Type B pancreatic cell (in vitro differentiated cells): ENCODE measurements at places on chromosomes 6 and 20. TPM values are rescaled to one million over a fixed set of nuclear protein-coding genes. Genes with fewer than 3 reads are reported as not detected.

DNA sequence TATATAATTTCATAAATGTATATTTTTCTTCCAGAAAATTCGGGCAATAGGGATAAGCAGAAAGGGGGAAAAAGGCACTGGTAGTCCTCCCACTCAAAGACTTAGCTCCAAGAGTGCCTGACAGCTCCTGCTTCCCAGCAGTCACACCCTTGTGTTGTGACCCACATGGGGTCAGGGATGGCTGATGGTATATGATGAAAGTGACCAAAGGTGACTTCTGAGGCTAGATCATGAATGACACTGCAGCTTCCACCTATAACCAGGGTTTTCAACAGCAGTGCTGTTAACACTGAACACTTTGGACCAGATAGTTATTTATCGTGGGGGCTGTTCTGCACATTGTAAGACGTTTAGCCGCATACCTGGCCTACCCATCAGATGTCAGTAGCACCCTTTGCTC is 22.3 kb downstream of the FAM50B start:
- no peak overlapping the region for H3K4me3 ChIP-seq
- no peaks in the 10 kb centered on the region for H3K36me3 ChIP-seq
- peaks cover 19% of the 10 kb centered on the region for H3K4me1 ChIP-seq

DNA sequence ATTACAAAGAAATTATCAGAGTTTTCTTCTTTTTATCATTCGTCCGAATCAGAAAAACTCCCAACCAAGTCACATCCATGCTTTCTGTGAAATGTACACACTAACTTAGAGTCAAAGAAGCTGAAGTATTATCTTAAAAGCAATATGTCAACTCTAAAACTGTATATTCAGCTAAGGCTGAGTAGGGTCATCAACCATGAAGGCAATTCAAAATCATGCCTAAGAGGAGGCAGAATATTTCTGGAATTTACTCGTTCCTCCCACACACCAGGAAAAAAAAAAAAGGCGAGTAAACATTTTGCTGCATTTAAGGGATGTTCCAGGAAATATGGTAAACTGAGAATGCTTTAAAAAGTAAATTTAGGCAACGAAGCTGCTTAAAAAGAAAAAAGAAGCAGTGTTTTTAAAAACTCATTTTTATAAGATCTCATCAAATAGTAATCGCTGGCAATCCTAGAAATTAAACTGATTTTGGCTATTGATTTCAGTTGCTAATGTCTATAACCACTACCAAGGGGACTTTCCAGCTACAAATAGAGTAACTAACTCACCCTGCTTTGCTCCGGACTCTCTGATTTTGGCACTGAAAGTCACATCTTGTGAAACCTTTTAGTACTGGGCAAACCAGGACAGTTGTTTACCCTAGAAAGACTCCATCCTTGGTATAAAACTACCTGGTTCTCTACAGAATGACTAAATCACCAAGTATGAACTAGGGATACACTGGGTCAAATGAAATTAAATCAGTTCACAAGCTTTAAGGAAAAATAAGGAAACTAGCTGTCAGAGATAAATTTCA is 82.8 kb downstream of the MBOAT1 start:
- peaks cover 15% of the 10 kb centered on the region for H3K4me1 ChIP-seq
- H3K27ac ChIP-seq = no peak overlapping the region
- DNase-seq = no peak
- peaks cover 22% of the 10 kb centered on the region for H3K36me3 ChIP-seq

PPIL6 gene
- 3.4 and 6.1 TPM in 2 replicates for total RNA-seq

GRCh38 chr6:165804331-165805066 is 141.5 kb upstream of the PDE10A start:
- peak overlapping the region; percentile 82 for H3K4me3 ChIP-seq
- H3K4me1 ChIP-seq = peaks cover 16% of the 10 kb centered on the region
- DNase-seq = no peak
- H3K36me3 ChIP-seq = peaks cover 4% of the 10 kb centered on the region
- no peak overlapping the region for H3K27ac ChIP-seq

MOG gene
- total RNA-seq = not detected in 2 replicates

DNA sequence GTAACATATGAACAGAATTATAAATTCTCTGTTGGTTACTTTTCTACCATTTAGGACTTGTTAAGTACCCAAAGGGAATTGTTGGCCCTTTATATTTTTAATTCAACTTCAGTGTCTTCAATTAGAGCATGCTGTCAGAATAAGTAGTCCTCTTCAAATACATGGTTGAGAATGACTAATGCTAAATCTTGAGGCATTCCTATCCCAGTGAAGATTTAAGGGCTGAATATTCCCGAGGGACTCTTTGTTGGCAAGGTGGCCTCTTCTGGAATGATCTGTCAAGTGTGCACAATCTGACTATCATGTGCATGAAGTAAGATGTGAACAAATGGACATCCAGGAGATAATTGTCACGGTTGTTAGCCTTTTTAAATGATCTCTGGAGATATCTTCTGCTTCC is 421.7 kb downstream of the BMP2 start:
- no peaks in the 10 kb centered on the region for H3K36me3 ChIP-seq
- H3K27ac ChIP-seq = no peak overlapping the region
- DNase-seq = no peak
- no peak overlapping the region for H3K4me3 ChIP-seq
- no peaks in the 10 kb centered on the region for H3K4me1 ChIP-seq
- H3K27me3 ChIP-seq = peaks cover 4% of the 10 kb centered on the region

- no peaks in the 10 kb centered on the region for H3K36me3 ChIP-seq
- H3K4me3 ChIP-seq = no peak overlapping the region
- peaks cover 18% of the 10 kb centered on the region for H3K4me1 ChIP-seq
- no peak overlapping the region for H3K27ac ChIP-seq
- H3K27me3 ChIP-seq = peaks cover 8% of the 10 kb centered on the region
Observed at GRCh38 chr20:39268981-39269461, 306.9 kb downstream of the DHX35 start.

HSD17B8 gene
- 13.9 and 15.7 TPM in 2 replicates for total RNA-seq

DNA sequence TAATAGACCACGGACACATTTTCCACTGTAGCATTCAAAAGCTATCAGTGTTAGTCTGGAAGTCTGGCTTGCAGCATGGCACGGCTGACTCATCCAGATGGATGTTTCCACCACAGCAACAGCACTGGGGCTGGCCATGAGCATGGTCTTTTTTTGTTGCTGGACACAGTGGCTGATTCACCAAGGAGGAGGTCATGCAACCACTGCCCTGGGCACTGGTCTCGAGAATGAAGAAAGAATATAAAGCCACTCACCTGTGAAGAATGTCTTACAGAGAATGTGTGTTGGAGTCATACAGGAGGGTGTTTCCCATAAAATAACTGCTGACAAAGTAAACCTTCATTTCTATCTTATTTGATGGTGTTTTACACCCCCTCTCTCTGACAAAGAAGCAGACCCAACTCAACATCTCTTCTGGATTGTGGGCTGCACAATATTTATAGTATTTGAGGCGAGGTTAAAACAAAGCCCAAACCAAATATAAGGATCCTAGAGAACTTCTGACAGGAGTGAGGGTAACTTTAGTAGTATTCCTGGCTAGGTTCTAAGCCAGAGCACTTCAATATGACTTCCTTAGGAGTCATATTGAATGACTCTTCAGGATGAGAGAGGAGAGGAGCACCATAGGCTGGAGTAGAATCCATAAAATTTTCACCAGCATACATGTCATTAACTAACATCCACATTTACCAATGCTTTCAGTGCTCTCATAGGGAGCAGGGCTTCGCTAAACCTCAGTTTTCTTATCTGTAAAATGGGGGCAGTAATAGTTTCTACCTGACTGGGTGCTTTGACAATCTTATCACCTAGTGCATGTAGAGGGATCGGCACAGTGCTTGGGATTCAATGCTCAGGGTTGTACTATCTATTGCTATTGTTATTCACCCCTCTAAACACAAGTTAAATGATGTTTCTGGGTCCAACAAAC is 121.4 kb downstream of the KIF13A start:
- peak overlapping the region; percentile 93 for H3K27ac ChIP-seq
- peak overlapping the region; percentile 43 for H3K4me3 ChIP-seq
- DNase-seq = no peak
- peaks cover 43% of the 10 kb centered on the region for H3K4me1 ChIP-seq
- peaks cover 4% of the 10 kb centered on the region for H3K36me3 ChIP-seq

RIPPLY2 gene
- total RNA-seq = 1.6 and 1.8 TPM in 2 replicates

- DNase-seq = no peak
- peak overlapping the region; percentile 94 for H3K27ac ChIP-seq
- no peaks in the 10 kb centered on the region for H3K27me3 ChIP-seq
- peaks cover 31% of the 10 kb centered on the region for H3K4me1 ChIP-seq
Observed at GRCh38 chr6:136251394-136251793, 1.3 kb upstream of the MTFR2 start.

DNA sequence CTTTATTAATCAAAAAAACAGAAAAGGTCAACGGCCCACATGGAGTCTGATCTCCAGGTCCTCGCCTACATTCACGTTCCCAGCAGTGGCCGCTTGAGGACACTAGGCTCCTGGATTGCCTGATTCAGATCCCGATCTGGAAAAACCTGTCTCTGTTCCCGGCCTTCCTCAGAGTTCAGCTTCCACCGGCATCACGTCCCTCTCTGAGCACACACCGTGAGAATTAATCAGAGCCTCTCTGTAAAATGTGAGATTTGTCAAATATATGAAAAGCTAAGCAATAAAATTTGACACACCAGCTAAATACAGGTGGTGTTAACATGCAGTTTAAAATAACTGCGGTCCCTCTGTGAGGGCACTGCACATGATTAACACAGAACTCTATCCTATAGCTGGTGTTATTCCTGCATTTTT is 122.8 kb upstream of the COL21A1 start:
- no peaks in the 10 kb centered on the region for H3K27me3 ChIP-seq
- peak overlapping the region; percentile 61 for H3K27ac ChIP-seq
- H3K36me3 ChIP-seq = no peaks in the 10 kb centered on the region
- peaks cover 47% of the 10 kb centered on the region for H3K4me1 ChIP-seq
- H3K4me3 ChIP-seq = peak overlapping the region; percentile 35

GRCh38 chr6:133893946-133894345 is 5.0 kb downstream of the TCF21 start:
- H3K4me3 ChIP-seq = no peak overlapping the region
- H3K27me3 ChIP-seq = peaks cover 99% of the 10 kb centered on the region
- peaks cover 33% of the 10 kb centered on the region for H3K4me1 ChIP-seq
- no peak overlapping the region for H3K27ac ChIP-seq
- no peaks in the 10 kb centered on the region for H3K36me3 ChIP-seq

GRCh38 chr20:35845561-35845960 is 73.7 kb downstream of the PHF20 start:
- DNase-seq = no peak
- H3K36me3 ChIP-seq = peaks cover 42% of the 10 kb centered on the region
- H3K27ac ChIP-seq = no peak overlapping the region
- H3K27me3 ChIP-seq = no peaks in the 10 kb centered on the region
- no peak overlapping the region for H3K4me3 ChIP-seq

DNA sequence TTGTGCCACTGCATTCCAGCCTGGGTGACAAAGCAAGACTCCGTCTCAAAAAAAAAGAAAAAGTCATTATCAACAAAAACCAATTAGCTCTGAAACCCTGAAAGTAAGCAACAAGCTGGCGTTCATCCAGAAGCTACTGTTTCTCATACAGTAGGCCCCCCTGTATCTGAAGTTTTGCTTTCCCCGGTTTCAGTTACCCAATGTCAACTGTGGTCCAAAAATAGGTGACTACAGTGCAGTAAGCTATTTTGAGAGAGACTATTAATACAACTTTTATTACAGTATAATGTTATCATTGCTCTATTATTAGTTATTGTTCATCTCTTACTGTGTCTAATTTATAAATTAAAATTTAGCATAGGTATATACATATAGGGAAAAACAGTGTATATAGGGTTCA is 135.1 kb downstream of the KIF16B start:
- no peaks in the 10 kb centered on the region for H3K27me3 ChIP-seq
- DNase-seq = no peak
- no peak overlapping the region for H3K4me3 ChIP-seq

DNA sequence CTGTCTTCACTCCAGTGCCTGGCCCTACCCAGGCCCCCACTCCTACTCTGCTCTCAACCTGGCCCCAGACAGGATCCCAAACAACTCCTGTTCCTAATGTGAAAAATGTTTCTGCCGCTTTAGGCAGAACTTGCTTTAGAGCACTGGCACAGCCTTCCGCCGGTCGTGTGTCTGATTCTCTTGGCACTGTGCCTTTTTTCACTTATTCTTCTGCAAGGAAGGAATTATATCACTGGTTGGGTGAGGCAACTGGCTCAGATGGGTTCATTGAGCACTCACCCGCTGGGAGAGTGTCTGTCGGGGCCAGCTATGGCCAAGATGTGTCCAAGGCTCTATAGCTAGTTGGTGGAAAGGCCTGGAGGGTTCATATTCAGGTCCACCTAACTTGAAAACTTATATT is 33.6 kb upstream of the HLA-A start:
- no peak overlapping the region for H3K27ac ChIP-seq
- no peaks in the 10 kb centered on the region for H3K36me3 ChIP-seq
- peaks cover 69% of the 10 kb centered on the region for H3K27me3 ChIP-seq
- no peaks in the 10 kb centered on the region for H3K4me1 ChIP-seq
- no peak overlapping the region for H3K4me3 ChIP-seq
- DNase-seq = no peak

ENPP1 gene
- 12.9 and 13.4 TPM in 2 replicates for total RNA-seq

GRCh38 chr20:12061466-12061865 is 143.8 kb downstream of the BTBD3 start:
- H3K27ac ChIP-seq = no peak overlapping the region
- no peaks in the 10 kb centered on the region for H3K36me3 ChIP-seq
- H3K4me3 ChIP-seq = no peak overlapping the region

DNA sequence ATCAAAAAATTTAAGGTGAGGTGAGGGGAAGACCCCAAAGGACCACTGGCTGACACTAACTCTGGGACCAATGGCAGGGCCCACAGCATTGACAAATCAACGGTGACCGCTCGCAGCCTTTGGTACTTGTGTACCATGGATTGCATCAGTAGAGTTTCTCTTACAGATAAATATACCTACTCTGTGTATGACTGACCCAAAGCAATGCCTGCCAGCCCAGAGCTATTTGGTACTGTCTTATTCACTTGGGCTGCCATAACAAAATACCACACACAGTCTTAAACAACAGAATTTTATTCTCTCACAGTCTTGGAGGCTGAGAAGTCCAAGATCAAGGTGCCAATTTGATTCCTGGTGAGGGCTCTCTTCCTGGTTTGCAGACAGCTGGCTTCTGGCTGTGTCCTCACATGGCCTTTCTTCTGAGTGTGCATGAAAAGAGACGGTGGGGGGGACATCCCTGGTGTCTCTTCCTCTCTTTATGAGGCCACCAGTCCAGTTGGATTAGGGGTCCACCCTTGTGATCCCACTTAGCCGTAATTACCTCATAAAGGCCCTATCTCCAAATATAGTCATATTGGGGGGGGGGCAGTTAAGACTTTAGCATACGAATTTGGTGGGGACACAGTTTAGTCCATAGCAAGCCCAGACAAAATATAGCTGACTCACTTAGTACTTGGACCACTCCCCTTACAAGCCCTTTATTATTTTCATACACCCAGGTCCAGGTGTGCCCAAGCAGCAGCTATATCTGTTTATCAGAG is 336.3 kb downstream of the CD83 start:
- H3K4me3 ChIP-seq = no peak overlapping the region
- H3K36me3 ChIP-seq = no peaks in the 10 kb centered on the region
- peaks cover 6% of the 10 kb centered on the region for H3K27me3 ChIP-seq
- H3K27ac ChIP-seq = peak overlapping the region; percentile 77
- DNase-seq = no peak

HLA-DMA gene
- 1.5 and 2.0 TPM in 2 replicates for total RNA-seq

DOK5 gene
- total RNA-seq = 2.2 and 26.9 TPM in 2 replicates
